CD4-positive, alpha-beta T cell treated with Interleukin-4 for 4 hours (primary cell): ENCODE measurements at places on chromosomes 5 and 9.

DNA sequence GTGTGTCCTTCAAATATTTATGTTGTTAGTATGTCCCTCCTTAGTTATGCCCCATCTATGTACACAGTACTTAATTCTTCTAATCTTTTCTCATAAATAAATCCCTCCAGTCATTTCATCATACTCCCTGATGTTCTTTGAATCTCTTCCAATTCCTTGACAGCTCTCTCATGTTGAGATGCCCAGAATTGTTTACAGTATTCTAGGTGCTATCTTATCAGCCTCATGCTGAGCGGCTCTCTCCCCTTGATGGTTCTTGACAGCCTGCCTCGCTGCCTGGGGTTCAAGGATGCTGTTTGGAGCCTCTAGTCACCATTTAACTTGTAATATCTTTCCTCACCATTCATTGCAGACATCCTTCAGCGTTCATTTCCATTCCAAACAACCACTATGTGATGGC lies 799.2 kb downstream of the BRINP1 start:
- DNase-seq, result no peak

GRCh38 chr9:100083448-100084127 lies 15.2 kb downstream of the ERP44 start:
- DNase-seq, result no peak

- no peak for DNase-seq
Measured at GRCh38 chr9:84397822-84398221, 57.3 kb upstream of the SLC28A3 start.

GRCh38 chr9:76709020-76709419 lies 55.2 kb upstream of the PCA3 start:
- no peak for DNase-seq

- no peak for DNase-seq
Measured at GRCh38 chr5:170337045-170337733, 39.6 kb upstream of the LCP2 start.

GRCh38 chr5:172144931-172145869 lies 42.8 kb downstream of the STK10 start:
- DNase-seq, result no peak

GRCh38 chr5:73205305-73205704 lies 32.3 kb downstream of the TMEM174 start:
- no peak for DNase-seq

DNA sequence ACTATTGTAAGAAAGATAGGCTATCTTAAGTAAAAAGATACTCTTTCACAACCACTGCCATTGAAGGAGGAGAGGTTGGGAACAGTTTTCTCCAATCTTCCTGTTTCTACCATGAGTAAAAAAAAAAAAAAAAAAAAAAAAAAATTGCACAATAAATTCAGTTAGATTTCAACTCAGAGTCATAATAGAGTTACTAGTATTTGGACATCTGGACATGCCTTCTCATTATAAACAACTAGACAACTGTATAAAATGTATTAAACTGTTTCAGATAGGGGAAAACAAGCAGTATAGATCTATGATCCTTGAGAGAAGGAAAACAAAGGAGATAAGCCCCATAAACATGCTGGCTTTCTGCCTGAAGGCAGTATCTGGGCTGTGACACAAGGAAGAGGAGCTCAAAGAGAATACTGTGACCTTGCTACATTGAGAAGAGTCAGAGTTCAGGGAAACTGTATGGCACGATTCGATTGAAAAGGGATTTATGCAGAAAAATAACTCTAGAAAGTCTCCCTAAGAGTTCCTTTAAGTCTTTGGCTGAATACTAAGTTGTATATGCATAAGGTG lies 249.2 kb upstream of the POU5F2 start:
- no peak for DNase-seq

GRCh38 chr9:110895147-110895905 lies 142.9 kb downstream of the LPAR1 start:
- no peak for DNase-seq

GRCh38 chr9:130448035-130448624 lies 3.4 kb downstream of the ASS1 start:
- DNase-seq, result no peak

GRCh38 chr9:111179577-111179976 lies 141.3 kb upstream of the LPAR1 start:
- no peak for DNase-seq

- no peak for DNase-seq
Measured at GRCh38 chr5:67300326-67300725, 103.7 kb upstream of the CD180 start.

DNA sequence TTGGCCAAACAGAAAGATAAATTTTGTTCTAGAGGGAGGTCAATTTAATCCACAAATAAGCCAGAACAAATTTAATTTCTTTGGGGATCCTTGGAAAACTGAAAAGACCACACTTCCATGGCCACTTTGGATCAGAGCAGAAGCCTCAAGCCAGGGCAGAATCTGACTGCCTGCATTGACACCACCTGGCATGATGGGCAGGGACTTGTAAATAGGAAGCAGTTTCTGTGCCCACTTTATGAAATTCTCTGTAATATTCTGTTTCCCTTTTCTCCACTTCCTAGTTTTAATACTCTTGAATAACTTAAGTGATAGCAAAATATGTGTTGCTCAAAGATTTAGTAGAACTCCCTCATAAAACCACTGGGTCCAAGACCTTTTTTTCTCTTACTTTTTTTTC lies 6.7 kb upstream of the TMEM252 start:
- no peak for DNase-seq

DNA sequence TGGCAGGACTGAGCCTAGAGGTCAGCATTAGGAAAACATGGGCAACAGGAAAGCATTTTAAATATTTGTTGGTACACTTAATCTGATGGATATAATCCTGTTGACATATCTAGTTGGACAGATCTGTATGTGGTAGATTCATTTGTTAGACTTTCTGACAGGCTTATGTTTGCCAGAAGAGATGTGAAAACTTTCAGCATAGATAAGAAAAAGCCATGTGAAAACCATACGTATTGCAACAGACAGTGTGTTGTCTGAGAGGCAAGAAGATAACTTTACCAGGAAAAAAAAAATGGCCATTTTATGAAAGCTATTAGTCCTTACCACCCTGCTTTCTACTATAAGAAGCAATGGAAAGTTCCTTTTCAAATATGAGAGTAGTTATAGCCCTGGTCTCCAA lies 1902.2 kb upstream of the C9orf72 start:
- no peak for DNase-seq

GRCh38 chr9:129868872-129869486 lies 33.7 kb downstream of the USP20 start:
- DNase-seq, result peak; percentile 96

GRCh38 chr9:6631207-6631512 lies 14.4 kb downstream of the GLDC start:
- DNase-seq, result no peak

DNA sequence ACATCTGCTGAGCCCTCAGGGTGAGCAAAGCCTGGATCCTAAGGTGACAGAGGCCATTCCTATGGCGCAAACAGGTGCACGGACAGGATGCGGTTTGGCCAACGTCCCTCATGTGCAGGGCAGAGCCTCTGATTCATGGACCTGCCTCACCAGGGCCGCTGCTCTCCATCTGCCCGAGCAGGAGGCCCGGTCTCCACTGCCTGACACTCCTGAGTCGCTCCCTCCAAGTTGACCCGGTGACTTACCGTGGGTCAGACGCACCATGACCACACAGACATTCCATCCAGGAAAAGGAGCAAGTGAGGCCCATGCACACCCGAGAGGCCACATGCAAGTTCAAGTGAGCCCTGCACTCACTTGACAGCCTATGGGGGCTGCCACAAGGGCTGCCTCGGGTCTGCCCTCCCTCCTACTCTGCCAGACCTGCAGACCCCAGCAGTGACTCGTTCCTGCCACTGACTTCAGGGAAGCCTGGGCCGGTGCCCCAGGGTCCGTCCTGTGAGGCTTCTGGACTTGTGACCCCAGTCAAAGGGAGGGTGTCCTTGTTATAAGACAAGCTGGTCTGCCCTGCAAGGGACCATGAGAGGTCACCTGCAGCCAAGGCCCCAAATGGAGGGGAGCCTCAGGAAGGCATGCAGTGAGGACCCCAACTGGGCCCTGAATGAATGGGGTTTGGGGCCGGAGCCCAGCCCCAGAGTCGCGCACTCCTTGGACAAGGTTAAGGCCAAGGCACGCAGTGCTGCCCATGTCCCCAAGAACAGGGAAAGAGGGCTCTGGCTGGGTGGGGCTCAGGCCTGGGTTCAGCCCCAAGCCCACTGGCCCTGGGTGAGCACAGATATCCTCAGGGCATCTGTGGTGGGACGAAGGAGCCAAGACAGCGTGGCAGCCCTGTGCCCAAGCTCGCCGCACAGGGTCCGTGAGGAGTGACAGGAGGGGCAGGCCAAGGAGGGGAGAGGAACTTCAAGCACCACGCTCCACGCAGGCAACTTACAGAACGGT lies 10.1 kb downstream of the BRD3OS start:
- no peak for DNase-seq

DNA sequence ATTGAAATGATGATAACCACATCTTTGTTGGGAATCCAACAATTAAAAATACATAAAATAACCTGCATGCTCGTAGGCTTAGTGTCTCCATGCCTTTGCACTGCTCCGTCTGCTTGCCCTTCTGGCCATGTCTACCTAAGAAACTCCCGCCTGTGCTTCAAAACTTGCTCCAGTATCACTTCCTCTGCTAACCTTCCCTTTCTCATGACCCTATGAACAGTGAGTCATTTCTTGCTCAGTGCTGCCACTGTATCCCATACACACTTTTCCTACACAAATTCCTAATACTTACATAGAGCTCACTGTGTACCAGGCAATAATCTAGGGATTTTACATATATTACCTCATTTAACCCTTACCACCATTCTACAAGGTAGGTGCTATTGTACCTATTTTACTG lies 33.5 kb downstream of the TMEM245 start:
- no peak for DNase-seq

DNA sequence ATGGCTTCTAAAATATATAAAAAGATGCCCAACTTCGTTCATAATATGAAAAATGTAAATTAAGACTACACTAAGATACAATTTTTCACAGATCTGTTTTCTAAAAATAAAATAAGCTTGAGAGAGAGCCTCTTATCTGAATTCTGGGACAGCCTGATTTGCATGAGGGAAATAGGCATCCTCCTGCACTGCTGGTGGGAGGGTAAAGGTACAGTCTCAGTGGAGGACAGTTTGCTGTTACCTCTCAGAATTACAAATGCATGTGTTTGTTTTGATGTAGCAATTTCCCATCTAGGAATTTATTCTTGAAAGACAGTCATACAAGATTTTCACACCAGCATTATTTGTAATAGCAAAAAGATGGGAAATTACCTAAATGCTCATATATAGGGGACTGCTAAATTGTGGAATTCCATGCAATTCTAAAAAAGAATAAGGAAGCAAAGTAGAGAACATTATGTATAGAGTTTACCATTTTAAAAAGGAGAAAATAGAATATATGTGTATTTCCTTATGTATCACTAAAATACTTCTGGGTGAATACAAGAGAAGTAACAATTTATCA lies 75.7 kb downstream of the ZSWIM6 start:
- no peak for DNase-seq

GRCh38 chr5:144284931-144285502 lies 114.3 kb downstream of the KCTD16 start:
- no peak for DNase-seq

- DNase-seq, result no peak
Measured at GRCh38 chr5:10702040-10702629, 58.9 kb downstream of the DAP start.

GRCh38 chr5:761059-761771 lies 23.3 kb downstream of the ZDHHC11B start:
- DNase-seq, result no peak

- no peak for DNase-seq
Measured at GRCh38 chr5:6516823-6517222, 68.2 kb downstream of the UBE2QL1 start.

DNA sequence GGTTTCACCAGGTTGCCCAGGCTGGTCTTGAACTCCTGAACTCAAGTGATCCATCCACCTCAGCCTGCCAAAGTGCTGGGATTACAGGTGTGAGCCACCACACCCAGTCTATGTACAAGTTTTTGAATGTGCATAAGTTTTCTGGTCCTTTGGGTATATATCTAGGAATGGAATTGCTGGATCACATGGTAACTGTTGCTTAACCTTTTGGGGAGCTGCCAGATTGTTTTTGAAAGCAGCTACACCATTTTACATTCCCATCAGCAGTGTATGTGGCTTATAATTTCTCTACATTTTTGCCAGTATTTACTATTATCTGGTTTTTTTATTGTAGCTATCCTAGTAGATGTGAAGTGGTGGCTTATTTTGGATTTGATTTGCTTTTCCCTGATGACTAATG lies 8.9 kb upstream of the LNPEP start:
- no peak for DNase-seq

GRCh38 chr5:142976861-142977260 lies 206.7 kb downstream of the ARHGAP26 start:
- no peak for DNase-seq
